ENCODE measurements at places on chromosomes 12 and 14. TPM values are rescaled to one million over a fixed set of nuclear protein-coding genes. Genes with fewer than 3 reads are reported as not detected.

TNS2 gene
- total RNA-seq: 117 TPM

JAG2 gene
- total RNA-seq: 70.8 TPM

DNA sequence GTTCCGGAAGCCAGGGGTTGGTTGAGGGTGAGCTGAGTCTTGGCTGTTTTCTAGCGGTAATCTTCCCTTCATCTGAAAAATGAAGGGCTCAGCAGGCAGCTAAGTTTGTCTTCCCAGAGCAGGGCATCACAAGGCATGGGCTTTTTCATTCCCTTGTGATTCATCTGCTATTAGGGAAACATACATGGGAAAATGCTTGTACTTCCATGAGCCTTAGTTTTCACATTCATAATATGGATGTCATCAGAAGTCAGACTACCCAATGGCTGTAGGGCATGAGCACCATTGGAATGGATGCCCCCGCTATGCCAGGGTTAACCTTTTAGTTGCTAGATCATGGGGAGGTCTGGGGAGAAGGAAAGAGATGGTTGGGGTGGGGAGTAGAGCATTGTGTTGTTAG, 18.7 kb downstream of the HELB start:
- no peak for DNase-seq

DNA sequence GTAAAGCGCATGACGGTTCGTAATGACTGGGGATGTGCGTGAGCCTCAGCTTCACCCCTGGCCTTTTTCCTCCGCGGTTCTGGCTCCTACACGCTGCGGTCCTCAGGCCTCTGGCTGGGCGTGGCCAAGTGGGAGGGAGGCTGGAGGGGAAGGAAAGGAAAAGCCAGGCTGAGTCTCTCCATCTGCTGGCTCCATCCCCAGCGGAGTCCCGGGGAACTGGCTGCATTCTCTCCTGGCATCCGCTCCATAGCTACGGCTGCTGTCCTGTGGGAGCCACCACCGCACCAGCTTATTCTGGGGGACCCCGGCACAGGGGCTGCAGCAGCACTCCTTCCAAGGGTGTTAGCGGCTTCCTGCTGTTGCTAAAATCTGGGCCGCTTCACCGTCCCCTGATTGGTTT, 68.2 kb upstream of the SLC24A4 start:
- DNase-seq: no peak

Measured in suprapubic skin (tissue), 4 donors.